ENCODE measurements at places on chromosomes 11 and 22. TPM values are rescaled to one million over a fixed set of nuclear protein-coding genes. Genes with fewer than 3 reads are reported as not detected.

FAM180B gene
- not detected for total RNA-seq

- no peak for DNase-seq
These were observed 826.3 kb downstream of the DLG2 start for GRCh38 chr11:84800755-84801346.

MPEG1 gene
- total RNA-seq: not detected

LRRC10B gene
- total RNA-seq: 0.23 TPM

KIF18A gene
- total RNA-seq: 27.5 TPM

PHLDA2 gene
- total RNA-seq: 6.4 TPM

GRCh38 chr11:117490911-117491310, 163.3 kb downstream of the CEP164 start:
- DNase-seq: no peak

DNA sequence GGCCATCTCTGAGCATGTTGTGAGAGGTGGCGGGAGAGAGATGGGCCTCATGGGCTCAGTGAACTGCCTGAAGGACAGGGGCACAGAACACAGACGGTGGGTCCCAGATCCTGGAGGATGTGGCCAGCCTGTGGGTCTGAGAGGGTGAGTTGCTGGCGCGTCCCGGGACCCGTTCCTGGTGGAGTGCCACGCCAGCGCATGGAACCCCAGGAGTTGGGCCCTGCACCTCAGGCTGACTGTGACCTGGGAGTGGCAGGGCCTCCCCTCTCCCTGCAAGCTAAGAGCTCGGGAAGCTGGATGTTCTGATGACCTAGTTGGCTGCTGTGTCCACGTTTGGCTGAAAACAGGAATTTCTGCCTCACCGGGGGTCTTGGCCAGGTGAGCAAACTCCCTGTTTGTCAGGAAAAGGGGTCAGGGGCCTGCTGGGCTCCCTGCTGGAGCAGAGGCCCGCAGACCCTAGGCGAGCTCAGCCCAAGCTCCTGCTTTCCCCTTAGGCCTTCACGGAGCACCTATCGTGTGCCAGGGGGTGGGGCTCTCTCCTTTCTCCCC, 15.0 kb downstream of the LRRC32 start:
- no peak for DNase-seq

DNA sequence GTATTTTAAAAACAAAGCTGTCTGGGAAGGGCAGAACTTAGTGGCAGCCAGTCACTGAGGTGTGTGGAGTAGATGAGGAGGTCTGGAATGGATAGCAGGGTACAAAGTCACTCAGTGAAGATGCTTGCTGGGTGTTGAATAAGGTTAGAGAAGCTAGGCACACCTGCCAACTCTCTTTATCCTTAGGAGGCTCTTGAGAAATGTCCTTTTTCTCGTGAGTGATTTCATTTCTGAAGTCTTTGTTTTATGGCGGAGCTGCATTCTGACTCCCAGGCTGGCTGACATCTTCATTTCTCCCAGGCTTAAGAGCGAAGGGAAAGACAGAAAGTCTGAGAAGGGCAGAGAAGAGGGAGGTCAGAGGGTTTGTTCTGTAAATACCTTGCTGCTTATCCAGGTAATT, 31.0 kb downstream of the CECR2 start:
- no peak for DNase-seq

GRCh38 chr11:130814440-130815096, 101.7 kb downstream of the SNX19 start:
- DNase-seq: peak; percentile 80

DNA sequence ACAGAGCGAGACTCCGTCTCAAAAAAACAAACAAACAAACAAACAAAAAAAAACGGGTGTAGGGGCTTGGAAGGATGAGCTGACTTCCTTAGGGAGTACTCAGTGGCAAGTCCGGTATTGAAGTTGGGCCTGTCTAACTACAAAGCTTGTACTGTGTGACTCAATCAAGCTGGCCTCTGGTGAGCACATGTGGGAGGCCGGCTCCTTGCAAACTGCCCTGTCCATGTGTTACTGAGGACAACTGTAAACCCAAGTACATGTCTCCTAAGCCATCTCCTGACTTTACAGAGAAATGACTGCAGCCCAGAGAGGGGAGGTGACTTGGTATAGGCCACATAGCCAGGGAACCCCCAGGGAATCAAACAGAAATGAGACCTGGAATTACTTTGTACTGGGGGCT, 11.6 kb downstream of the RIBC2 start:
- DNase-seq: no peak

SHISA8 gene
- not detected for total RNA-seq

DNA sequence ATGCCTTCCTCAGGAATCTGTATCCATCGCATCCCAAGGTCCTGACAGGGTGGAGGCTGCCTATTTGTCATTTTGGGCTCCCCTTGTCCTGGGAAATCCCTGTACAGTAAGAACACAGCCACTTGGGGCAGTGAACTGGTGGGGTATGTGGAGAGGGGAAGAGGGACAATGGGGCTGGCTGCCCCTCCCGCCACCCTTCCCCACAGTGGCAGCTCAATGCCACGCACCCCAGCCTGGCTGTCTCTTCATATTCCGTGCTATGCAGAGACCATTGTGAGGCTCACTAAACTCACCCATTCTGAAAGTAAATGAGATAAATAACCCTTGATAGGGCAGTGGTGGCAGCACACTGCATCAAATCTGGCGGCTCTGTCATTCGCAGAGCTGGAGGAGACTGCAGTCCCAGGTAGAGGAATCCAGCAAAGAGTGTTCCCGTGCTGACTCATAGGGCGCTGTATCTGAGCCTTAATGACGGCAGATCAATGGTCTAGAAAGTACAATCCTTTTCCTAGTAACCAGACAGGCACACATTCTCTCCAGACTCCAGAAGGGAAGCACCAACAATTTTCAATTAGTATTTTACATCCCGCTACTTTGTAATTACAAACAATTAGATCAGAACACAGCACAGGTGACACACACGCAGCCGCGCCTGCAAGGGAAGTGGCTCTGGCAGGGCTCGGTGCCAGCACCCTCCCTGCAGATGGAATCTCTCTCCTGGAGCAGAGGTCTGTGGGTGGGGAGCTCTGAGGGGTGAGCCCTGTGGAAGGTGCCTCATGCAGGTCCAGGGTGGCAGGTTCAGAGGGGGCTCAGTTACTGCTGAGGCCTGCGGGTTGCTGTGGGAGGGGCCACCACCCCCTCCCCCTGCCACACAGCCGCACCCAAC, 167.9 kb upstream of the B3GAT1 start:
- DNase-seq: no peak

GRCh38 chr11:46410021-46410420, 18.4 kb upstream of the CHRM4 start:
- DNase-seq: no peak

- DNase-seq: peak; percentile 23
These were observed at the start of gene FGF19 for GRCh38 chr11:69703768-69704507. Gene FGF19 (minus strand): TSS chr11:69704022. CDS start chr11:69703876, 146 bp downstream.

DNA sequence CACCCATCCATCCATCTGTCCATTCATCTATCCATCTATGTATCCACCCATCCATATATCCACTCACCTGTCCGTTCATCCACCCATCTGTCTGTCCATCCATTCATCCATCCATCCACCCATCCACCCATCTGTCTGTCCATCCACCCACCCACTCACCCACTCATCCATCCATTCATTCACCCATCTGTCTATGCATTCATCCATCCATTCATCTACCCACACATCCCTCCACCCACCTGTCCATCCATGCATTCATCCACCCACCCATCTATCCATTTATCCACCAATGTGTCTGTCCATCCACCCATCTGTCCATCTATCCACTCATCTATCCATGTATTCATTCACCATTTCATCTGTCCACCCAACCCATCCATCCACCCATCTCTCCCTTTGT, 33.3 kb downstream of the NADSYN1 start:
- no peak for DNase-seq

GRCh38 chr22:21103633-21104032, 57.9 kb downstream of the LRRC74B start:
- DNase-seq: no peak

DNA sequence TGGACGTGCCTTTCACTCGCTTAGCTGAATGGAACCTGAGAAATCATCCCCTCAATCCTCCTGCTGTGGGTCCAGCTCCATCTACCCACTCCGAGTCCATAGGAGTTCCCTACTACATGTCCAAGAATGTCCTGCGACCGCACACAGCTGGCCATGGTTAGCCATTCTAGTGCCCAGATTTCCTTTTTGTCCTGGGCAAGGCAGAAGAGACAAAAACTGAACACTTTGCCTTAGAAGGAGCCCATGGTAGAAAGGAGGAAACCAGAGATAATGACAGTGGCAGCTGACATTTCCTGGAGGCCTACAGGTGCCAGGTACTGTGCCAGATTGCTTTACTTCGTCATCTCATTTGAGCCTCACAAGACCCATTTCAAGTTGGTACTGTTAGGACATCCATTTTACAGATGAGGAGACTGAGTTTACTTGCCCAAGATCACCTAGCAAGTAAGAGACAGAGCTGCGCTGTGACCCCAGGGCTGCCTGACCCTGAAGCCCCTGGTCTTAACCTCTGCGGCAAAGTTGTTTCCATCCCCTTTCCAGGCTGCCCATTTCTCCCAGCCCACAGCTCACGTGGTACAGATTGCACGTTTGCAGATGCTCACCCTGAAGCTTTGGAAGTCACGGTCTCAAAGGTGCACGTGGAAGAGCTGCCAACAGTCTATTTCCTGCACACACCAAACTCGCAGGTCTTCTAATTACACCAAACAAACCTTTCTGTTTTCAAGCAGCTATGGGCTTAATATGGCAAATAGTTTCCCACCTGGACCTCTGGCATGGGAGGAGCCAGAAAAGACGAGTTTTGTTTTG, 112.7 kb downstream of the ZBTB16 start:
- no peak for DNase-seq

FOLR2 gene
- not detected for total RNA-seq

NLRP14 gene
- 0.48 TPM for total RNA-seq

PSMD13 gene
- total RNA-seq: 334 TPM

DNA sequence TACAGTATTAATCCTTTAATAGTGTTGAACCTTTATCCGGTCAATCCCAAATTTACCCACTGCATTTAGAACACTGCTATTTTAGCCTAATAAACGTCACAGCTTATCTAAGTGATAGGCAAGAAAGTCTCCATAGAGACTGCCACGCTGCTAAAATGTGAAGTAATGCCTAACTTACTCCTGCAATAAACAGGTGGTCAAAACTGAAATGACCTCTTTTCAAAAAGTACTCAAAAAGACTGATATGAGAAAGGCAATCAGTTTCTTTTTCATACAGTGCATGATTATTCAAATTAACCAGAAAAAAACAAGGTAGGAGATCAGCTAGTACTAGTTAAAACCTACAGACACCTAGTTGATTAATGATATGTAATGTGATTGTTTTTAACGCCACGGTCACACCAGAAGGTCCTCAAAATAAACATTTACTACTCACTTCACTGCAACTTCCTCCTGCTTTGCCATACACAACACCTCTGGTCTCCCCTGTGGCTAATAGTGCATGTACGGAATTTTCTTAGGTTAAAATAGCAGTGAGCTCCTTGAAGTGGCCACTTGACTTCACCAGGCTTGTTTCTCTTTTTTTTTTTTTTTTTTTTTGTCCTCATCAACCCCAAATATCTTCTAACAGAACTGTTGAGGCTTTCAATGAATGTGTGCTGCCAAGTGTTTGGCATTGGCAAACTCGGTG, 8.8 kb downstream of the ATP5MG start:
- no peak for DNase-seq

GRCh38 chr11:75504501-75504900, 21.2 kb downstream of the GDPD5 start:
- no peak for DNase-seq

- no peak for DNase-seq
These were observed 13.6 kb upstream of the SREBF2 start for GRCh38 chr22:41819257-41819656.

GRCh38 chr11:5625281-5625680, 480 bp downstream of the TRIM34 start:
- DNase-seq: no peak

- DNase-seq: no peak
These were observed 35.6 kb downstream of the ARL14EP start for GRCh38 chr11:30358536-30358935.

DNA sequence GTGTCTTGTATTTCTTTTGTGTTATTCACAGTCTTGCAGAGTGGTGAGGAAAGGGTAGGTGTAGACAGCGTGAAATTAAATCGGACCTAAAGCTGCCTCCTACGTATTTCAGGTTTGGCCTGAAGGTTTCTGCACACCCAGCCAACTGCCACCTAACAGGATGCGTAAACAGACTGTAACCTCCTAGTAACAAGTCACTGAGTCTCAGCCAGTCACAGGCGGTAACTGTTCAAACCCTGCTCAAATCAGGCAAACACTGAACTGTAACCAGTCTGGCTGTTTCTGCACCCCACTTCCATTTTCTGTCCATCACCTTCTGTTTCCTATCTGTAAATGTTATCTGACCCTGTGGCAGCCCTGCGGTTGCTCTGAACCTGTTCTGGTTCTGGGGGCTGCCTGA, 87.1 kb downstream of the ADAMTS15 start:
- no peak for DNase-seq

DNA sequence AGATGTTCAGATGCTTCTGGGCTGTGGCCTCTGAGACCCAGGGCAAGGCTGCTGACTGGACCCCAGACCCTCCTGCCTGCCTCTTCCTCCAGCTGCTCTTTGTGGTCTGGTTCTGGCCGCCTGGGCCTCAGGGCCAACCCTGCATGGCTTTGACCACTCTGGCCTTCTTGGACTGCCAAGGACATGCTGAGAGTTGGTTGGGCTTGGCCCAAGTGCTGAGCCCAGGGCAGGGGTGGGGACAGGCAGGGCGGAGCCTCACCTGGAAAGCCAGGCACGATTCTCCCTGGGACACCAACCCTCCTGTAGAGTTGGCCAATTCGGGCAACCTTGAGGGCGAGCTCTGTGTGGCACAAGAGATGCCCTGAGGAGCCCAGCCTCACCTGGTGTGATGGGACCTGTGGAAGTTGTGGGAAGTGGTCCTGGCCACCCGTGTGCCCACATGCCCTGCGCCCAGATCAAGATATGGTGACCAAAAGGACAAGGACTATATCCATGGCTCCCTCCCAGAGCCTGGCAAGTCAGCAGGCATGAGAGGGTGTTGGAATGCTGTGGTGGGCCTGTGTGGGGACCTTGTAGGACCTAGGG, 11.6 kb downstream of the TANGO2 start:
- DNase-seq: no peak

GRCh38 chr22:47335958-47336357, 573.5 kb downstream of the TBC1D22A start:
- no peak for DNase-seq
